Left renal pelvis (tissue), 4 donors: ENCODE measurements at places on chromosomes 6 and 20. TPM values are rescaled to one million over a fixed set of nuclear protein-coding genes. Genes with fewer than 3 reads are reported as not detected.

GRCh38 chr20:63120808-63121090, 95.2 kb downstream of the YTHDF1 start:
- no peak for DNase-seq

UNC5CL gene
- 1.1 TPM for polyA plus RNA-seq

- DNase-seq: no peak
Observed at GRCh38 chr20:46132705-46133120, 14.6 kb downstream of the CD40 start.

GRCh38 chr6:166987930-166988329, 11.3 kb upstream of the CEP43 start:
- DNase-seq: no peak

DNA sequence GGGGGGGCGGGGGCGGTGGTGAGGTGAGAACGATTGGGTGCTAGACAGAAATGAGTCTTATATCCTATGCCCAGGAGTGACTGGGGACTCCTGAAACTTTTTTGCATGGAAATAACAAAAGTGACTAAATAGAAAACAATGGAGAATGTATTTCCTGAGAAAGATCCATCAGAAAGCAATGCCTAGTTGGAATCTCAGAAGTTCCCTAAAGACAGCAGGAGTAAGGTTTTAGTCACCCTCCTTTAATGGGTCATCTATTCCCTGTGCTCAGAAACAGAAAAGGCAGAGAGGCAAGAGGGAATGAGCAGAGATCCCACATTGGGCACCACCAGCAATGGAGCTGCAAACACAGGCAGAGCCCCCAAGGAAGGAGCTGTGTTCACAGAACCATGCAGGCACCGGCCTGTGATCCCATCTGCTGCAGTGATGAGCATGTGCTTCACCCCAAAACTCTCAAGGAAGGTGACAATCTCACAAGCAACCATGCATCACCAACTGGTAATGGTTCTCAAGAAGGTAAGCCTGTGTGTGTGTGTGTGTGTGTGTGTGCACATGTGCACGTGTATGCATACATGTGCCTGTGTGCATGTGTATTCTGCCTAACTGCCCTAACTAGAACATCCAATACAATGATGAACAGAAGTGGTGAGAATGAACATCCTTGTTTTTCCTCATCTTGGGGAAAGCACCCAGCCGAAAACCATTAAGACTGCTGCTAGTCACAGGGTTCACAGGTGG, 168.4 kb downstream of the WDR27 start:
- DNase-seq: no peak

POPDC3 gene
- 0.32 TPM for polyA plus RNA-seq

GRCh38 chr20:19094959-19095541, 117.4 kb upstream of the SLC24A3 start:
- DNase-seq: no peak

- no peak for DNase-seq
Observed at GRCh38 chr6:27650620-27651370, 177.9 kb upstream of the ZNF184 start.

DNA sequence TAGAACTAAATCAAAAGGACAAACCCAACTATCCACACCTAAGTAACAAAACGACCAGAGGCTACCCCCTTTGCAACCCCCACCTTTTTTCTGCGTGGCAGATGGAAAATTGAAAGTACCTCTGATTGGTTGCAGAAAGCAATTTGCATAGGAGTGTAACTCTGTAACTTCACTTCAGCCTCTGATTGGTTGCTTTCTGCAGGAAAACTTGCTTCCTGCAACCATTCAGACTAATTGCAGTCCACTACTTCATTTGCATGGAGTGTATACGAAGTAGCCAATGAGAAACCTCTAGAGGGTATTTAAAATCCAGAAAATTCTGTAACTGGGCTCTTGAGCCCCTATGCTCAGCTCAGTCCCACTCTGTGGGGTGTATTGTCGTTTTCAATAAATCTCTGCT, 129.1 kb upstream of the OLIG3 start:
- no peak for DNase-seq

DNA sequence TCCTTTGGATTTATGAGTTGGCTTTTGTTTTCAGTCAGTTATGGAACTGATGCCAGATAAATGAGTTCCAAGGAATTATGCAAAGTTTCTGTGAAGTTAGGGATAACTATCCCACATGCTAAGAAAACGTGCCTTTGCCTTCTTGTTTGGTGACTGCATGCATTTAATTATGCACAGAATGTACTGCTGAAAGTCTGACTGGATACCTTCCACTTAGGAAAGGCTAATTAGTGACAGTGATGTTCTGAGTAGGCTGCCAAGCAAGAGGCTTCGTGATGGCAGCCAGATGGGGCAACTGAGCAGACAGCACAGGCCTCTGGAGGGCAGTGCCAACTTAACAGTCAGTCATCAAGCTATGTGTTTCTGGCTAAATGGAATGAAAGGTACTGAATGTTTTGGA, 289.9 kb downstream of the CD109 start:
- DNase-seq: no peak
